ENCODE measurements at places on chromosomes 6 and 20.

GRCh38 chr6:109059153-109059552, 35.5 kb downstream of the SESN1 start:
- no peak for DNase-seq

- no peak for DNase-seq
These were observed 423.6 kb downstream of the HAO1 start for GRCh38 chr20:7516621-7517111.

GRCh38 chr6:27288136-27289044, 23.7 kb downstream of the POM121L2 start:
- DNase-seq, result no peak

DNA sequence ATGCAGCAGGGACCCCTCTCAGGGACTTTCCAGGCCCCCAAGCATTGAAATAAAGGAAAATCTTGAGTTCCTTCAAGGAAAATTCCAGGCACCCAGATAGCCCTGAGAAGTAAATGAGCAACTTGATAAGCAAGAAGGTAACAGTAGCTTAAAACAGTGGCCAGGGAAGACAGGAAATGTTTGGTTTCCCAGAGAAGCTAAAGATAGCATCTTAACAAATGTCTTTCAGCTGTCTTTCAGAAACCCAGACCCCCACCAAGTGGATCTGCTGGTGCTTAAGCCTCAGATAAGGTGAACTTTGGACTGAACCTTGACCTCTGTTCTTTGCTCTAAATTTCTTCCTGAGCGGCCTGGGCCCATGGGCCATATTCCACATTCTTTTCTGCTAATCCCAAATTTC, 117.8 kb upstream of the CST7 start:
- no peak for DNase-seq

GRCh38 chr6:3370361-3371221, 86.3 kb downstream of the SLC22A23 start:
- DNase-seq, result no peak

DNA sequence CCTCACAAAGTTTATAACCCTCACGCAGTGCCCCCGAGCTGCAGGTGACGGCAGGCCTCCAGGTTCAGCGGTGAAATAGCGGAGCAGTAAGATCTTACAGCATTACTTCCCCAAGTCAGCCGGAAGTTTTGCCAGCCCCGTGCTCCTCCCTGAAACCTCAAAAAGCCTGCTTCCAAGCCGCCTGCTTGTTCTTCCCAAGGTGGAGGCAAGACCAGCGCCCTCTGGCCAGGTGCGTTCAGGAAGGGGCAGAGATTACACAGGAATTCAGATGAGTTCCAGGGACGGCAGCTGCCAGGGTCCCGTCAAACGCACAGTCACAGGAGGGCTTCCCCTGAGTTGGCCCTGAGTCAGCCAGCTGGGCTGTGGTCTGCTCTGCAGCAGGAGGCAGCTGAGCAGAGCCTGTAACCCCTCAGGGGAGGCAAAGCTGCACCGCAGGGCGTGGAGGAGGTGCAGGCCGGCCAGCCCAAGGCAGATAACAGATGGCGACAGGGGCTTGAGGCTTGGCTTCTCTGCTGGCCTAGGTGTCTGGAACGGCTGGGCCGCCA, 124.1 kb upstream of the RPS6KA2 start:
- no peak for DNase-seq

- DNase-seq, result no peak
These were observed 2.7 kb upstream of the PLCB4 start for GRCh38 chr20:9066191-9066590.

DNA sequence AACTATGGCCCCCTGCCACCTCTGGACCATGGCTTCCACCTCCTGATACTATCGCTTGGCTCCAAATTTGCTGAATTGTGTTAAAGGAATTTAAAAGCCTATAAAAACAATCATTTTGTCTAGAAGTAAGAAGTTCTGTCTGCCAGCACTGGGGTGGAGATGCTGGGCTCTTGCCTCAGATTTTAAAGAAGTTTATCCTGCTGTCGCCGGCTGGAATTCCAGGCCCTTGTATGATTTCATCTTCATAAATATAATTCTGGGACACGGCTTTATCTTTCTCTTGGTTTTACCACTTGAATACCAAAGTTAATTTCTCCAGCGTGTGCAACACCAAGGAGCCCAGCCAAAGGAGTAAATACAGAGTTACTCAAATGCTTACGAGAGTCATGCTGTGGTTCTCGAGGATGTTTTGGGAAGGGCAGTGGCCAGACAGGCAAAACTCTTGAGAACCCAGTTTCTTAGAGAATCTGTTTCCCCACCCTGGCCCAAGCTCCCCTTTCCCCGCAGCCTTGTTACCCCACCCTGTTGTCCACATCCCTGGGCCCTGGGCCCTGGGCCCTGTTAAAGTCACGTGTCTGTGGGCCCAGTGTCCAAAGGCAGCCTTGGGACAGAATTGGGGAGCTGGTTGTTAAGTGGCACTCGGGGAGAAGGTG, 31.9 kb downstream of the C6orf89 start:
- DNase-seq, result no peak

DNA sequence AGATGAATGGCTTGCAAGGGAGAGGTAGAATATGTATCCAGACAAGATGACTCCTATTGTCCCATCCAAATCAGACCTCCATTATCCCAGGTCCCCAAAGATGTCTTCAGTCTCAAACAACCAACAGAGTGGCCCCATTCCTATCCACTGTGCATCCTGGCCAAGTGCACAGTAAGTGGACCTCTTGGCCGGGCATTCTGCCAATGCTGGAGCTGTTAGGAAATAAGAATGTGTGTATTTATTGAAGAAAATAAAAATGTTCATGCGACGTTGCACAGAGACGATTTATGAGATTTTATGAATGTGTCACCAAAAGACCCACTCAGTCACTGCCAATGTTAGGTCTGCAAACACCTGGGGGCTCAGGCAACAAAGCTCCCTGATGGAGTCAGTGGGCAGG, 196.0 kb downstream of the MAFB start:
- DNase-seq, result peak; percentile 23

DNA sequence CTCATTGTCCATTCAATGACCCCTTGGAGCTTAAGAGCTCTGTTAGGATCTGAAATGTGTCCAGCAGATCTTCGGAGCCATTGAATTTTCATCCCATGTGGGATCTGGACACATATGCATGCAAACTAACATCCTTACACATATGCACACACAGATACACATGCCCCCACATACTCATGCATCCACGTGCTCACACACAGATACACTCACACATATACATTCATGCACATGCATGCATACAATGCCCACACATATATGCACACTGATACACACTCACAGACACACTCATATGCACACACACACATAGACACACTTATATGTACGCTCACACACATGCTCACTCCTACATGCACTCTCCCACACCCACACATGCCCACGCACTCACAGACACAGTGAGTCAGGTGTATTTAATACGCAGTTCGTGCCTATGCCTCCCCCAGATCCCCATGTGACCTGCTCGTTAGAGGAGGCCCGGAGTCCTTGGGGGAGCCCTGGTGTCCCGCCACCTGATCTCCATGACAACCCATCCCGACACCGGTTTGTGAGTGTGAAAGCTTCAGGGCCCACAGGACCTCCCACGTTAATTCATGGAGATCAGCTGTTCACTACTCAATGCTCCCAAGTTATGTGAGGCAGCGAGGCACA, 121.9 kb upstream of the SULF2 start:
- peak; percentile 25 for DNase-seq

GRCh38 chr20:57651881-57652605, 31.8 kb upstream of the ZBP1 start:
- DNase-seq, result no peak

DNA sequence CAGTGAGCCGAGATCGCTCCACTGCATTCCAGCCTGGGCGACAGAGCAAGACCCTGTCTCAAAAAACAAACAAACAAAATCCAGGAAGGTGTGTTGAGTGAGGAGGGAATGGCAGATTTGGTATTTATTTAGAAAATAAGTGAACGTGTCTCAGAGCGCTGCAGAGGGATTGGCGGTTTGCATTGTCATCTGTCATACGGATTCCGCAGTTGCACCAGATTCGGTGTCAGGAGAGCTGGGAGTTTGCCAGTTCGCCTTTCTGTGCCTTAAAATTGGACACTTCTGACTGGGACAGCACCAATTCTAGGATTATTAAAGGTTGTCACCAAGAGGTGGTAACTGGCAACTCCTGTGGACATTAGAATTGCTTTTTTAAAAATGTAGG, 912 bp downstream of the SNRNP48 start:
- no peak for DNase-seq

- no peak for DNase-seq
These were observed 118.7 kb downstream of the BMP2 start for GRCh38 chr20:6886065-6886729.

GRCh38 chr6:145836170-145836569, 21.6 kb upstream of the FBXO30 start:
- no peak for DNase-seq

DNA sequence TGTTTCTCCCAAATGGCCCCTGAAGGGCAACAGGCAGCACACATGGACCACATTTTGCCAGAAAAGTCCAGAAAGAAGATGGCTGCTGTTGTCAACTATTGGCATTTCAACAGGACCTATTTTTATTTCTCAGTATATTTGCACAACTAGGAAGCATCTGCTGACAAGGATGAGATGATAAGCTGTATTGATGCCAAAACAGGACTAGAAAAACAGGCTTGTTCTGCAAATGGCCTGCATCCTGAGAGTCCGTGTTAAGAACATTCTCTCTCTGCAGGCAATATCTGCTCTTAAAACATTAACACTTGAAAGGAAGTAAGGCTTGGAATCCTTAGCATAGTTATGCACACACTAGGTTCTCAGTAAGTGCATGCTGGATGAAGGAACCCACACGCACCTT, 283.7 kb downstream of the ESR1 start:
- no peak for DNase-seq

DNA sequence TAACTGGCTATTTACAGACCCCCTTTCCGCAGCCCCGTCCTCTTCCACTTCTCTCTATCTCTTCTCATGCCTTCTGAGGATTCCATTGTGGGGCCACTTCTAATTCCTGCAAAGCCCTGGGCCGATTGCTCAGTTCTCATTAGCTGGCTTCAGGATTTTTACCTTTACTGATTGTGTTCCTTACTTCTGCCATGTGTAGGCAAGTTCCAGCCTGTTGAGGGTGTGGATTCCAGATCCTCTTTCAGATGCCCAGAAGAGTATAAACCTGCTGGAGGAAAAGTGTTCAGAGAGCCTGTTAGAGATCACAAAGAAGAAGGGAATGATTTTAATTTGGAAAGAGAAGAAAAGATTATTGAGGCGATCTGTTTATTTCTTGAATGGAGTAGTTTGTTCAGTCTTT, 5.4 kb downstream of the DSE start:
- no peak for DNase-seq

GRCh38 chr6:36245572-36246061, 24.2 kb upstream of the PNPLA1 start:
- DNase-seq, result no peak

DNA sequence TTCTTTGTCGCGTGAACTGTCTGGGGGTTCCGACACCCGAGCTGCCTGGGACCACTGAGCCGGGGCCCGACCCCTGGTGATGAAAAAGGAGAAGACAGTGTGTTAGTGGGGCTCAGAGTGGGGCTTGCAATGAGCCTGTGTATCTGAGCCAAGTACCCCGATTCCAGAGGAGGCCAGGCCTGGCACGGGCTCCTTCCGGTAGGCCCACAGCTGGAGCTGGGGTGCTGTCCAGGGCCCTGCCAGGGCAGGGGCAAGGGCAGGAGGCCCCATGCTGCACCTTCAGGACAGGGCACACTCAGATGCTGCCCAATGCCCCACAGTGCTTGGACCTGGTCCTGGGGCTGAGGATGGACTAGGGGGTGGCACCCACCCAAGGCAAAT, 89.4 kb downstream of the TAF4 start:
- DNase-seq, result no peak

GRCh38 chr6:116191881-116192280, 62.0 kb downstream of the TSPYL4 start:
- no peak for DNase-seq

- no peak for DNase-seq
These were observed 10.1 kb upstream of the CALHM6 start for GRCh38 chr6:116450769-116451740.

DNA sequence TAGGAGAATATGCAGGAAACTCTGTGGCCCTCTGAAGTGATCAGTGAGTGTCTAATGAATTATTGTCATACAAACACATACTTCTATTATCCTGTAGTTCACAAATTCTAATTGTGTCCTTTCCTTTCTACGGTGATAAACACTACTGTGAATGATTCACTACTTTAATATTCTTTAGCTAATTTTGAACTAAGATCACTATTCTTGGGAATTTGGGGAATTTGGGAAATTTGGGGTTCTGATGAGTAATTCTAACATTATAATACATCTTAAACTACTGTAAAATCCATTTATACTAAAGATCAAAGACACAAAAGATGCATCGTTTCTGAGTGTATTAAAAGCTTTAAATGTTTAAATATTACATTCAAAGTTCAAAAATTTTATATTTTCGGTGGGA, 1287.2 kb upstream of the CITED2 start:
- no peak for DNase-seq

- DNase-seq, result no peak
These were observed 22.6 kb downstream of the PLCB1 start for GRCh38 chr20:8154638-8155037.

GRCh38 chr6:45548657-45549515, 171.2 kb upstream of the SUPT3H start:
- DNase-seq, result no peak

GRCh38 chr20:60108397-60108796, 150.2 kb downstream of the CDH26 start:
- DNase-seq, result no peak

GRCh38 chr6:166502453-166502852, 84.0 kb downstream of the RAMACL start:
- no peak for DNase-seq

- no peak for DNase-seq
These were observed 101.0 kb downstream of the CENPW start for GRCh38 chr6:126440923-126441322.

DNA sequence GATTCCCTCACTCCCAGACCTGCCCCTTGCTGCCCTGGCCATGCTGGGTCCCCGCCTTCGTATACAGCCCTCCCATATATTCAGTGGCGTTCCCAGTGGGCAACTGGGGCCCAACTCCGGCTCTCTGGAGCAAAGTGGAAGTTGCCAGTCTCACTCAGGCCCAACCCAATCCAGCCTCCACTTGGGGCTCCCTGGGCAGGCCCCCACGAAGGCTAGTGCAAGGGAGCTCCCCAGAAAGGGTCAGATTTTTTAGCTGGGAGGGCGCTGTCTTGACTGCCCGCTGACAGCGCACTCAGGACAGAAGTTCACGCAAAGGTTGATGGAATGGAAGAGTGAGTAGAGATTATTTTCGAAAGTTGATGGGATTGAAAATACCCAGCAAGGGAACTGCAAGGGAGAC, 5.9 kb downstream of the TP53TG5 start:
- no peak for DNase-seq

DNA sequence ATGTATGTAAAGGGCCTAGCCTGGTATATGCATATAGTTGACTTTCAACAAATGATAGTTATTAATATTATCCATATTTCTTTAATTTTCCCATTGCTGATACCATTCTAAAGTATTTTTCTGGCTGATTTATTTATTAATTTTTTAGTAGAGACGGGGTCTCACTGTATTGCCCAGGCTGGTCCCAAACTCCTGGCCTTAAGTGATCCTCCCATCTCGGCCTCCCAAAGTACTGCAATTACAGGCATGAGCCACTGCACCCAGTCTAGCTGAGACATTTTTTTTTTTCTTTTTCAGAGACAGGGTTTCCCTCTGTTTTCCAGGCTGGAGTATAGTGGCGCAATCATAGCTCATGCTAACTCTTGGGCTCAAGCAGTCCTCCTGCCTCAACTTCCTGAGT, 29.8 kb upstream of the MROH8 start:
- DNase-seq, result no peak
